ENCODE measurements at places on chromosomes 2 and 18. TPM values are rescaled to one million over a fixed set of nuclear protein-coding genes. Genes with fewer than 3 reads are reported as not detected.

GRCh38 chr2:141364821-141365220, 766.0 kb downstream of the LRP1B start:
- no peak for DNase-seq

GRCh38 chr2:199975273-199975895, 20.0 kb downstream of the MAIP1 start:
- no peak for DNase-seq

GRCh38 chr18:48059455-48060010, 129.1 kb upstream of the SMAD2 start:
- peak; percentile 76 for DNase-seq

- no peak for DNase-seq
Observed at GRCh38 chr2:234446404-234447076, 50.3 kb downstream of the ARL4C start.

DNA sequence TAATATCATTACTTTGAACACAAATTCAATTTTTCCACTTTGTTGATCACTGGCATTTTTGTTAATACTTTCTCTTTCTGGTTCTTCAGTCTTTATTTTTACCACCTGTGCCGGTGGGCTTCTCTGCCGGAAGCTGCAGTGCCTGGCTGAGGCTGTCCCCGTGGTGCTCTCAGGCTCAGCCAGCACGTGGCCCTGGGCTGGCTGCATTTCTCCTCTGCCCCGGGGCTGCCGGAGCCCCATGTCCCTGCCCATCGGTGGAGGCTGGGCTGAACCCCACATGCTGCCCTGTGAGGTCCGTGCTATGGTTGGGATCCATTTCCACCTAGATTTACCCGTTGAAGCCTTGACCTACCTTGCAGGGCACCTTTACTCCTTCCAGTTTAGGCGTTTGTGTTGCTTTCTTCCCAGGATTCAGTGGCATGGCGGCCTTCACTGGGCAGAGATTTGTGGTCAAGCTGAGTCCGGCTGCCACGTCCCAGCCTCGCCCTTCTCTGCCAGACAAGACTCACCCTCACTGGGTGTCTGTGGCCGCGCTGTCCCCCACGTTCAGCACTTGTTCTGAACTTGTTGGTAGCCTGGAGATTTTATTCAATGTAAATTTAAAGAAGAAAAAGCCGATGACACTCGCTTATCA, 12.8 kb upstream of the TMEM18 start:
- no peak for DNase-seq

GRCh38 chr2:231861288-231861931, 64.8 kb downstream of the NPPC start:
- DNase-seq = no peak

DNA sequence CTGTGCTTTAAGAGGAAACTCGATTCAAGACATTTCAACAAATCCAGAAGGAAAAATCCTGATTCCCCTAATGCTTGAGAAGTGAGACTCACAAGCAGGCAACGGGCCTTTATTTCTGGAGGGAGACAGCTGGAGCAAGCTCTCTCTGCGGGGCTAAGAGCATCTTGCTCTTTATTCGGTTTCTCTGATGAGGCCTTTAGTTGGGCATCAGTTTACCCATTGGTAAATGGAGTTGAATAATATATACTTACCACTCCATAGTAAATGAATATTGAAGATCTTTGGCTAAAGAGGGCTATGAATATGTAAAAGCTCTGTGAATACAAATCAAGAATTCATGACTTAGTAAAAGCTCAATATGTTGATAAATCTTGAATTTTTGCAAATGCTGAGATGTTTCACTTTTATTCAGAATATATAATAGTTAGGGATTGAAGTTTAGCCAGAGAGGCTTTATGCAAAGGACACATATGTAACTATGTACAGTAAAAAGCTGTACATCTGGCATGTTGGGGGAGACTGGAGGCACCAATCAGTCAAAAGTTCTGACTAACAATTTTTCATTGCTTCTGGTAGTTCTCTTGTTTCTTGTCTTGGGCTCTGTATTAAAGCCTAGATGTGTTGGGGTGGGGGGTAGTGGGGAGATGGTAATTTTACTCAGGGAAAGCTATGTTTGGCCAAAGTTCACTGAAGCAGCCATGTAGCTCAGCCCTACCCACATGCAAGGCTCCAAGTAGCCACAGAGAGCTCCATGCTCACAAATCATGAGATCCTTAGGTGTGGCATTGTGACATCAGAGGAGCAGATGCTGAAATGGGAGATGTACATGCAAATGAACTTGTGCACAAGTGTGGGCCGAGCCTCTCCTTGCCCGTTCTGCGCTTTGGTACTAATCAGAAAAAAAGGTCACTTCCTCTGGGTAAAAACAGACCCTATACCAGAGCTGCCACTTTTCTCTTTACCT, 200.2 kb downstream of the SATB2 start:
- peak; percentile 3 for DNase-seq

GRCh38 chr2:47519604-47520301, 116.8 kb downstream of the MSH2 start:
- DNase-seq = no peak

- no peak for DNase-seq
Observed at GRCh38 chr2:201420442-201421113, 30.7 kb downstream of the TRAK2 start.

DNA sequence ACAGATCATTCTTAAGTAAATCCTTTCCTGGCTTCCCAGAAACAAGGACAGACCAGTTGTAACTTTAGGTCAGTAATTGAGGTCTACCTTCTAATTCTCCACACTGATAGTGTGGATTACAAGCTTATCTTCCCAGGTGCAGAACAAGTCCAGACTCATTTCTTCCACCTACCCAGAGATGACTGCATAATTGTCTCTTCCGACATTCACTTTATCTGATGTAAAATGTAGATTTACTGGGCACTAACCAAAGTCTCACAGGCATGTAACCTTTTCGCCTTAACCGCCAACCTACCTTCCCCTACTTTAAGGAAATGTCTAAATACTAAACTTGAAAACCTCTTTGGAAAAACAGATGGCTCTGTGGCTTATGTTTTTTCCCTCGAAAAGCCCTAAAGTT, 96.2 kb downstream of the NCK2 start:
- no peak for DNase-seq

DNA sequence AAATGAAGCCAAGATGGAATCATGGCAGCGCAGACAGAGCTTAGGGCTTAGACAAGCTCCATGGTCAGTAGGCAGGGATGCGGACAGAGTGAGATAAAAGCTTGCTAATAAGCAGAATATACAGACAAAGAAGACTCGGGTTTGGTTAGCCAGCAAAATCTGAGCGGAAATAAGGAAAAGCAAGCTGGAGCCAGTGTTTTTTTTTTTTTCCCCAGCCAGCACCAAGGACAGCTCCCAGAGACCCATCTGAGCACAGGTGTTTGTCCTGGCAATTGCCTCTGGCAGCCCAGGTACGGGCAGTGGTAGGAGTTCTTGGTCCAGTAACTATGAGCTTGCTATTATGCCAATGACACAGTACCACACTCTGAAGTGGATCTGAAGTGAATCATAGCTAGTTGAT, 187.6 kb downstream of the ADCYAP1 start:
- peak; percentile 43 for DNase-seq

GRCh38 chr2:166792808-166793207, 95.5 kb upstream of the XIRP2 start:
- no peak for DNase-seq

- DNase-seq = no peak
Observed at GRCh38 chr2:188473306-188473705, 181.6 kb downstream of the GULP1 start.

GRCh38 chr2:11865378-11865777, 118.9 kb downstream of the LPIN1 start:
- DNase-seq = no peak

GRCh38 chr2:174750923-174751441, 13.3 kb downstream of the CHRNA1 start:
- no peak for DNase-seq

ICOS gene
- polyA plus RNA-seq = not detected

RTN4 gene
- polyA plus RNA-seq = 374 TPM

IL36RN gene
- 0.07 TPM for polyA plus RNA-seq

IL36G gene
- polyA plus RNA-seq = 0.67 TPM

TUBB8B gene
- polyA plus RNA-seq = 0.96 TPM

UGT1A10 gene
- polyA plus RNA-seq = not detected

APLF gene
- 4.8 TPM for polyA plus RNA-seq
